ENCODE measurements at places on chromosomes 1 and 21.

DNA sequence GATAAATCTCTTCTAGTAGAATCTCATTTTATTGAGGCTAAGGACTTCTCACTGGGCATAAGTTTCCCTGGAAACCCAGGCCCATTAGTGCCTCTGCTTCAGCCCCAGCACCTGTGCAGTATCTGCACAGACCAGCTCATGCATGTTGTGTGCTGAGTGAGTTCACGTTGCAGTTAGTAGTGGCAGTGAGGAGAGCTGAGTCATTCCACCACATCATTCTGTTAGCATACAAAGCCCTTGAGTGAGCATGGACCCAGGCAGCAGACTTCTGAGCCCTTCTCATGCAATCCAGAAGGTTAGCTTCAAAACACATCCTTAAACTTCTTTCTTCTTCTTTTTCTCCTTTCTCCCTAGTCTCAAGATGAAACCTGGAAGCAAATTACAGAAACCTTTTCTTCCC is 45.8 kb upstream of the NTPCR start:
- peak; percentile 78 for DNase-seq

- DNase-seq = peak; percentile 84
These were observed 508.6 kb downstream of the RWDD3 start for GRCh38 chr1:95742591-95743089.

DNA sequence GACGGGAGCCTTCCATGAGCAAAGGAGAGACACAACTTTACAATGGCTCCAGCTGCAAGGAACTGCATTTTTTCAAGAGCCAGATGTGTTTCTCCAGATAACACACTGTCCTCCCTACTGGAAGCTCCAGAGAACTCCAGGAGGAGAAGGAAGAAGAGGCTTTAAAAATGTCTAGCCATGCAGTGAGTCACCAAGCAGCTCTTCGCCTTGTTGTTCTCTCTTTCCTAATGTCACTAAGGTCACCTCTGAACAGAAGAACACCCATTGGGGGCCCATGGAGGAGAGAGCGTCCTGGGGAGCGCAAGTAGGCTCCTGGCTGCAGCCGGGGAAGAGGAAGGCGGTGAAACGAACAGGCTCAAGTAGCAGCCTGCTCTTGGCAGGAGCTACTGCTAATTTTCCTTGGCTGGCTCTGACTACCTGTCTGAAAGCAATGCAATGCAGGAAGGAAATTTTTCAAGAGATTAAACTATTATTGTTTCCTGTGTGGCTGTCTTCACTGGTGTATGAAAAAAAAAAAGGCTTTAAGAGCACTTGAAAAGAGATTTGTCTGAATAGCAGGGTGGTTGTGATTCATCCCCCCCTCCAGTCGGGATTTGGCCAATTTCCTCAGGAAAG is 321.9 kb downstream of the SETD4 start:
- peak; percentile 70 for DNase-seq

DNA sequence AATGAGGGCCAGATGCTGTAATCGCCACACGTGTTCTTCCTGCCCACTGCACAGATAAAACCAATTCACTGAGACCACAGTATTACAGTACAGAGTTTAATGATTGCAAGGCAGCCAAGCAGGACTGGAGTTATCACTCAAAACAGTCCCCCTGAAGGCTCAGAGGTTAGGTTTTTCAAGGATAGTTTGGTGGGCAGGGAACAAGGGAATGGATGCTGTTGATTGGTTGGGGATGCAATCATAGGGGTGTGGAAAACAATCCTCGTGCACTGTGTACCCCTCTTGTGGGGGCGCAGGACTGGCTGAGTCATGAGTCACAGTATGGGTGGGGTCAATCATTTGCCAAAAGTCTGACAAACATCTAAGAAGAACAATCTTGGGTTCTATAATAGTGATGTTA is 12.4 kb upstream of the USP1 start:
- no peak for DNase-seq

GRCh38 chr1:61046434-61046833 is 35.9 kb upstream of the NFIA start:
- DNase-seq = no peak

GRCh38 chr1:112713466-112714312 is 1.4 kb downstream of the PPM1J start:
- no peak for DNase-seq

Measured in RCC 7860 (cell line).